ENCODE measurements at places on chromosomes 5 and 9.

- DNase-seq = no peak
These were observed 143.2 kb downstream of the C9orf152 start for GRCh38 chr9:110064803-110065202.

GRCh38 chr5:68423154-68423811, 207.7 kb downstream of the PIK3R1 start:
- DNase-seq = no peak

DNA sequence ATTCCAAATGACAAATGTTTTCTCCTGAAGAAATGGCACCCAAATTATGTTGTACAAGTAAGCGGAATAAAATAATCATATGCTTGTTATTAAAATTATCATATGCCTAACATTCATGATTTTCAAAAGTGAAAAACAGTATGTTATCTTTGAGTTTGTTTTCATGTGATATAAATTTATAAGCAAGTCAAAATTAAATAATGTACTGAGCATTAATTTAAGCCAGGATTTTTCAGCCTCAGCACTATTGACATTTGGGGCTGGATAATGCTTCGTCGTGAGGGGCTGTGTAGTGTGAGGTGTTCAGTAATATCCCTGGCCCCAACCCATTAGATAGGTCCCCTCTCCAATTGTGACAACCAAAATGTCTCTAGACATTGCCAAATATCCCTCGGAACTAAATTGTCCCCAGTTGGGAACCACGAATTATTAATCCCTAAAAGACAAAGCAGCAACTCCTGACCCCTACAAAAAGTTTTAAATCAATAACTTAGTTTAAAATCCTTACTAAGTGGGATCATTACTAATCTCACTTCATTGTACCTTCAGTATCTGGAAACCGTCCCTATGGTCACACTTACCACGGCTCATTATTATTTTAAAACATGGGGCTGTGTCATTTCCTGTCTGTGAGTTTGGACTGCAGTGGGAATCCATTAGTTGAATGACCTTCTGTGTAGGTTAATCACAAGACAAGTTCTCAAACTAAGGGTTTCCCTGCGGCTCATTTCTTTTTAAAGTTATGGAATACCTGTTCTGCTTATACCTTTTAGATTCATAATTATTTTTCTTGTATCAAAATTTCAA, 1.3 kb upstream of the NNT start:
- DNase-seq = no peak

GRCh38 chr9:25716220-25716872, 38.1 kb upstream of the TUSC1 start:
- DNase-seq = no peak

- DNase-seq = no peak
These were observed 96.4 kb upstream of the SPOCK1 start for GRCh38 chr5:137595396-137596079.

DNA sequence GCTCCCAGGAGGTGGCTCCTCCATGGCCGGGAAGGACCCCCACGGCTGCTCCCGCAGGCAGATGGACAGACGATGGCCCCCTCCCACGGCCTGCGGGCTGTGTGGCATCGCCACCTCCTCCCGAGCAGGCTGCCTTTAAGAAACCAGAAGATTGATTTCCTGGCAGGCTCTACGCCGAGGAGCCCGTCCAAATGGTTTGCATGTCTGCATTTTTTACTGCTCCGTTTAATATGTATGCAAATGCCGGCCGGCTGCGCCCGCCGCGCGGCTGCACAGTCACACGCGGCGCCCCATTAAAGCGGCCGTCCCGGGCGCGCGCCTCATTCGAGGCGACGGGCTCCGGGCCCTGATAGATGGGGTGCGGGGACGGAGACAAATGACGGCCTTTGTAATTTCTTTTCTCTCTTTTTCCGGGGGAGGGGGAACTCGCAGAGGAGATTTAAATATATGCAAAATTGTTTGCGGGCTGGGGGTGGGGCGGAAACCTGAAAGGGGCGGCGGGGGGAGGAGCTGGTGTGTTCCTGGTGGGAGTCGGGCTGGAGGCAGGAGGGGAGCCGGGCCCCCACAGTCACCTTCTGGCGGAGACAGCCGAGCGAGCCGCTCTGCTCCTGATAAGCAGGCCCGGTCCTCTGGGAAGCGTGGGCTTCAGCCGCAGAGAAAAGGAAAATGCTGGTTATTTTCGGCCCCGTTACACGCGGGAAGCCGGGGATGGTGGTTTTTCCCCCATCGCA, 158.7 kb upstream of the IER5L start:
- no peak for DNase-seq

DNA sequence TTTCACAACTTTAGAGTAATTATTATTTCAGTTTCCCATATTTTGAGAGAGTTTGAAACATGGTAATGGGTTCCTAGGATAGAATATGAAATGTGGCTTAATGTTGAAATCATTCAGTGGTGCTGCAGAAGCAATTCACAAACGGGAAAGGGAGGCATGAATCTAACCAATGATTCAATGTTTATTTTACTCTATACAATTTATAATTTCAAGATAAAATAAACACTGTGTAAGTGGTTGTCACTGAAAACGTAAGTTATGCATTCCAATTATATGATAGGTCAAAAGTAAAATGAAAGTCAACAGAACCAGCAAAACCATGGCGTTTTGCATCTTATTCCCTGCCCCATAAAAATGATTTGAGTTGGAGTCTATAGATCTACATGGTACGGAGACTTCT, 1207.1 kb upstream of the CDH18 start:
- DNase-seq = no peak

DNA sequence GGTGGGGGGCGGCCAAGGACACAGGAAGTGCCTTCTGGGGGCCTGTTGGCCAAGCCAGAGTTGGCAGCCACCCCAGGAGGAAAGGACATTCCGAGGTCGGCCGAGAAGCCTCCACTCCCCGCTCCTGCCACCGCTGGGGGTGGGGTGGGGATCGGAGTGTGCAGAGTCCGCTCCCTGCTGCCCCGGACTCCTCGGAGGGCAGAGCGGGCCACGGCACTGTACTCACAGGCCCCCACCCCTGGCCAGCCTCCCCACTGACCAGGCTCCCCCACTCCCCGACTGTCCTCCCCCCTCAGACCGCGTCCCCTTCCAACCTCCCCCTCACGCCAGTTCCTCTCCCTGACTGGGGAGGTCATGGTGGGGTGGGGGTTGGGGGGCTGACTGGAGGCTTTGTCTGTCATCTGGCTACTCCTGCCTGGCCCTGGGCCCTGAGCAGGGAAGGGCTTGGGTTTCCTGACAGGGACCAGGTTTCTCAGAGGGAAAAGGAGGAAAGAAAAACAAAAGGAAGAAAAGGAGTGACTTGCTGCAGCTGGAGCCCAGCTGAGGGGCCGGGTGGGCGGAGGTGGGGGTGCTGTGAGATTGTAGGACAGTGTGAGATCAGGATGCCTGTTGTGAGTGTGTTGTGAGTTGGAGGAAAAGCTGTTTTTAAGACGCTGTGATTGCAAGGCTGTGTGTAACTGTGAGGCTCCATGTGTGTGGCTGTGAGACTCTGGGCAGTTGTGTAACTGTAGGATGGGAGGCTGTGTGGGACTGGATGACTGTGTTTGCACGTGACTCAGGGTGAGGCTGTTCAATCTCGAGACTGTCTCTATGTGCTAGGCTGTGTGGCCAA, 29.7 kb downstream of the CNTFR start:
- DNase-seq = no peak

DNA sequence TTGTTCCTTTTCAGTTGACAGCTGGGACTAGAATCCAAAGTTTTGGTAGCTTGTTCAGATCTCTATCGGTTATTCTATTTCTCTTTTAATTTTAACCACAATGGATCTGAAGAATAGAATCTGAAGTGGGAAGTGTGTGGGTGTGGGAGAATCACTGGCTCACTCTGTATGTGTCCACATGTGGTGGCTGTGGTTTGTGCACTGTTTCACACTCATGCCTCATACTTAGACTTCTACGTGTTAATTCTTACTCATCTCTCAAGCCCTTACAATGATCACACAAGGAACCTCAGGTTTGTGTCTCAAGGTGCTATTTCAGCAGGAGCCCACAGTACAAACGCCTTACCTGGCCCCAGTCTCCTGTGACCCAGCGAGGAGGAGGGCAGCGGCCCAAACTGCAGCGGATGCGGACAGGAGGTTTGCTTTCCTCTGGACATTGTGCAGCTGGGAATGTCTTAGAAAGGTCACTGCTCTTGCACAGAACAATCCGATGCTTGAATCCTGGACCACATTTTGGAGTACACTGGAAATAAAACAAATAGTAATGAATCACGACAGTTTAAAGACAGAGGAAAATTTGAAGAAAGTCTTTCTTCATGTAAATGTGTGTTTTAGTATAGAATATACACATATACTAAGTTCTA, 309.1 kb downstream of the ADAMTS6 start:
- no peak for DNase-seq

DNA sequence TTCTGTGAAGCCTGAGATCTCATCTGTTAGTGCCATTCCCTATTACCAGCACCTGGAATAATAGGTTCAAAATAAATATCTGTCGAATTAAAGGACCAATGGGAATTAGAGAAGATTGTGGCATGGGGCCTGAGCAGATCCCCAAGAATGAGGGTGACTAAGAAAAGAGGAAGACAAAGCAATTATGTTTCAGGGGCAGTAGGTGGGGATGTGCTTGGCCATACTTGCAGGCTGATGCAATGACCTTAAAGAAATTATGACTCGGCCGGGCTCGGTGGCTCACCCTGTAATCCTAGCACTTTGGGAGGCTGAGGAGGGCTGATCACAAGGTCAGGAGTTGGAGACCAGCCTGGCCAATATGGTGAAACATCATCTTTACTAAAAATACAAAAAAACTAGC, 562.8 kb downstream of the PTPRD start:
- DNase-seq = no peak

DNA sequence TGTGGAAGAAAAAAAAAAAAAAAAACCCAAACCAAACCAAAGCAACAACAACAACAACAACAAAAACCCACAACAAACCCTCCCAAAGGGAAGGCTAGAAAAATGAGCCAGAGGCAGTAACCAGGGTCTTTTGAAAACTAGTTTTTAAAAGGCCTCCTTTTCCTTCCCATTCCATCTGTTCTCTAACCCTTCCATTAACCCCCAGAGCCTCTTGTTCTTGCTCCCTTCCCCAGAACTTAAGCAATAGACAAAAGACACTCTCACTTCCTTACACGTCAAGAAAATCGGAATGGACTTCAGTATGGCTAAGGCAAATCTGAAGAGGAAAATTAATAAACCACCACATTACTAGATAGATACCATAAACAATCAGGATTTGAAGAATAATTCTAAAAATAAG, 292.8 kb downstream of the ARL15 start:
- DNase-seq = no peak

DNA sequence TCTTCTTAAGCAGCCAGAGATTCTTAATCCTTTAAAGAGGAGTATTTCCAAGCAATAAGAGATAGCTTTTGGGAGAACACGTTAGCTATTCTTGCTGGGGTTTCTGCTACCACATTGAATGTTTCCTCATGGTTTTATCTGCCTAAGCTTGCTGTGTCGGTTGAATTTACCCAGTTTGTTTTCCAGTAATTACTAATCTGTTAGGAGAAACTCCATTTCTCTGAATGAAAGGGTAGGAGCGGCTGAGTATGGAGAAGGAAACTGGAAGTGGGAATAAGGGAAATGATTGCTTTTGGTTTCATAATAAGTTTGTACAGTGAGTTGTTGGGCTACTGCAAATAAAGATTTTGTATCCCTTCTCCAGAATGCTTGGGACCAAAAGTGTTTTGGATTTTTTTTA, 1.2 kb downstream of the JAK2 start:
- DNase-seq = no peak

DNA sequence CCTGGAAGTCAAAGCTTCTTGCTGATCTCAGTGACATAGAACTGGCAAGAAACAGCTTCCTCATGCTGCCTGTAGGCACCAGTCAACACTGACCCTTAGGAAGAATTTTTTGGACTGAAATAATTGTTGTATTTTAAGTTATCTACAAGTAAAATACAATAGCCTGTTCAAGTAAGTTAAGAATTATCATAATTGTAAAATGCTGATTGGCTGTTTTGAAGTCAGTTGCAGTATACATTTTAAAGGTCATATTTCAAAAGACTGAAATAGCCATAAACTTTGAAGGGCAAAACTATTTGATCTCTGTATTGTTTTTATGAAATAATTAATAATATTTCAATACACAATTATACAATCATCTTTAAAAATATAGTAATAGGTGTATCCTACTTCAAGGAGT, 794.9 kb downstream of the MAT2B start:
- no peak for DNase-seq

GRCh38 chr5:5370059-5370774, 52.3 kb upstream of the ICE1 start:
- DNase-seq = no peak

DNA sequence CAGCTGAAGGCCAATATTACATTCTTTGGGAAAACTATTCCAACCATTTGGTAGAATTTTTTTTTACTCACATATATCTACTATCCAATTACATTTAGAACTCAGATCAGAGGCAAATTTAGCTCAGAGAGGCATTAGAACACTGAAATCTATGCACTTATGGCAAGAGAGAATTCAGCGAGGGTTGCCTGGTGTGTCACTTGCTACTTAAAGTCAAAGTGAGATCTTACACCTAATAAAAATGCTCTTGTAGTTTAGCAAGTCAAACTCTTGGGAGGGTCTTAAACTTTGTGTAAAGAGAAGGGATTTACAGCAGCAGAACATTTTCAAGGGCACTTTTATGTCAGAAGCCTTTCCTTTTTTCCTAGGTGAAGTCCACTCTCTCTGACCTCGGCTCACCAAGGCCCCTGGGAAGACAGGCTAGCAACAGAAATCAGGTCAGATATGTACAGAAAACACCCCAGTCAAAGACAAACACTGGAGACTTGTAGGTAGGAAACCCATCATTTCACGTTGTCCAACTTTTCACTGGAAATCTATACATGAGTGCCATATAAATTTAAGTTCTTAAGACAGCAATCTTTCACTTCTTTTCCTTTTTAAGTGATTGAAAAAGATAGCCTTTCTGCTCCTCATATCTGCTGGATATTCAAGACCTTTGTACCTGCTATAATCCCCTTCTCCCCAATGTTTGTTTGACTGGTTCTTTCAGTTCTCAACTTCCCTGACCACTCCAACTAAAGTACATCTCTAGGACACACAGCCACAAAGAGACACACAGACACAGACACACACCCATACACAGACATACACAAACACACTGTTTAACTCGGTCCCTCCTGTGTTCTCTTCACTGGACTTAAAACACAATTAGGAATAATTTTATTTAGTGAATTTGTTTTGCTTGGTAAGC, 635.8 kb downstream of the PDE4D start:
- DNase-seq = no peak

DNA sequence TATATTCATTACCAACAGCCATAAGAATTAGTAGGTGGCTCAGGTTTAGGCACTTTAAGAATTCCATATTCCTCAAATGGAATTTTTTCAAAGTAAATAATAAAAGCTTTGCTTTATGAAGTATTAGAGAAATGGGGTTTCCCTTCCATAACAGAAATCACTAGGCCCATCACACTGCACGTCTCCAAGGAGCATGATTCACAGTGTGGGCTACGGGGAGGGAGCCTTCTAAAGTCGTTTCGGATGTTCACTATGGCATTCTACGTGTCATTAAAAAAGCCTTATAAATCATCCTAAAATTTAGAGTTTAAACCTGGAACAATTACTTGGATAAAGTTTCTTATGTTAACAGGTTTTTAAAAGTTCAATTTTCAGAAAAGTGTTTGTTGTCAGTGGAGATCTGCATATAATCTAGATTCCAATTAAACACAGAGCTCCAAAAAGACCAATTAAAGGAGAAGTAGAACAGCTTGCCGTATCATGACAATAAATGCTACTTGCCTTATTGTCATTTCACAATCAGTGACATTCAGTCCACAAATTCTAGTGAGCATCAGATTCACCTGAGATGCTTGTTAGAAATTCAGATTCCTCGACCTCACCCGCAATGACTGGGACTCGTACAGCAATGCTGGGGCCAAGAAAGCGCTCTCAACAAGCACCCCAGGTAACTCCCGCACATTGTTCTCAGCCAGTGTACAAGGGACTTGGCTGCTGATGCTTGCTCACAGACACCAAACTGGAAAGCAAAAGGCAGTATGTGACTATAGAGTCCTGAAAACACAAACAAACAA, 115.7 kb downstream of the NFIB start:
- no peak for DNase-seq
